ENCODE measurements at places on chromosomes 11 and 22.

DNA sequence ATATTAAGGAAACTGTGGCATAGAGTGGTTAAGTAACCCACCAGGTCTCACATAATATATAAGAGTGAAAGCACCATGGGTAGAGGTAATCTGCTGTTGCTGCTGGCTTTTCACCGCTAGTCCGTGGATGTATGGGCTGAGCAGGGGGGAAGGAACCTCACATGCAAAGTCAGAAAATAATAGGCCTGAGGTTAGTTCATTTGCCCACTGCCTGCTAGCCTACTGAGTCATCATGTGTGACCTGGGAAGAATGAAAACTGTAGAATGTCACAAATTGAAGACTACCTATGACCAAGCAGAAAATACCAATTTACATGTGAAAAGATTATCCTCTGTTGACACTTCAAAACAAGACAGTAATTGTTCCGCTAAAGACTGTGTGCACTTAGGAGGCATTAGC, 560.1 kb upstream of the FAT3 start:
- DNase-seq: no peak

- DNase-seq: no peak
These were observed 6.8 kb downstream of the APOL3 start for GRCh38 chr22:36153501-36154422.

GRCh38 chr11:17445240-17445795, 31.3 kb downstream of the ABCC8 start:
- DNase-seq: no peak

DNA sequence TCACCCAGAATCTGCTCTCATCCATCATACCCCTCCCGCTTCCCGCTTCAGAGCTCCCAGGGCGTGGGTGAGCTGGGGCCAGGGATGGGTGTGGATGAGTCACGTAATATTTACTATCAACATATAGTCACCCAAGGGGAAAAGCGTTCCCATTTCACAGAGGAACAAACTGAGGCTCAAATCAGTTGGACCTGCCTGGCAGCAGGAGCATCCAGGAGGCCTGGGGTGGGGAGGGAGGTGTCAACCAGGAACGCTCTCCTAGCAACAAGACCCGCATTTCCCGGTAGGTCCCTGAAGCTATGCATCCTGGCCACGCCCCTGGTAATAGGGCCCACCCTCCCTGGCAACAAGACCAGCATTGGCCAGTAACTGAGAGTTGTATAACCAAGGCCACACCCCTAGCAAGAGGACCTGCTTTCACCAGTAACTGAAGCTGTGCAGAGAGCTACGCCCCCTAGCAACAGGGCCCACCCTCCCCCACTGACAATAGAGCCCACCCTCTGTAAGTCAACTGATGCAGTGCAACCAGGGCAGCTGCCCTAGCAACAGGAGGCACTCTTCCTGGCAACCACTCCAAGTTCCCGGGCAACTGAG, 32.7 kb upstream of the TXNRD2 start:
- DNase-seq: no peak

Data from activated T-cell treated with anti-CD3 and anti-CD28 coated beads, Interleukin-2, amount 50 U/mL, for 24 hours (primary cell).